ENCODE measurements at places on chromosomes 1 and 21.

- DNase-seq: no peak
These were observed 54.9 kb downstream of the DMRTA2 start for GRCh38 chr1:50368179-50369007.

- no peak for DNase-seq
These were observed 544.0 kb downstream of the LMO4 start for GRCh38 chr1:87872692-87873091.

DNA sequence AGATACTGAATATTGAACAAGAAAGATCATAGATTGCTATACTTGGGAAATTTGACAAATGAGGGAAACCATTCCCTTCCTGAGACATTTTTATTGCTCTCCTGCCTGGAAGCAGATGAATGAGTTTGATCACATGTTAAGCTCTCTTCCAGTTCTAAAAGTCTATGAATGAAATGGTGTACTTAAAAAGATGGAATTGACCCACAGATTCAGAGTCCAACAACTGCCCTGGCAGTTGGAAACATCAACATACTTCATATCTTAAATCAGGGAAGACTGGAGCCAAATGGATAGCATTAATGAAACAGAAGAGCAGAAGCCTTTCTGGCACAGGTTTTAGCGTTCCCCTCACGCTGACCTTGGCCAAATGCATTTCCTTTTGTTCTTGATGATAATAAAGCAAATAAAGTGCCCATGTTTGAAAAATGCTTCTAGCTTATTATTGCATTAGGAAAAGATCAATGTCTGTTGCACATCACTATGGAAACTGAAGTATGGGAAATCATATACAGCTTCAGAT, 142.6 kb downstream of the ESRRG start:
- DNase-seq: no peak

GRCh38 chr1:8047112-8047511, 21.0 kb upstream of the ERRFI1 start:
- DNase-seq: no peak

GRCh38 chr1:60225486-60225885, 151.9 kb upstream of the C1orf87 start:
- no peak for DNase-seq

- DNase-seq: no peak
These were observed 117.9 kb downstream of the PHTF1 start for GRCh38 chr1:113641396-113641795.

- DNase-seq: no peak
These were observed 24.2 kb upstream of the PHTF1 start for GRCh38 chr1:113783254-113784103.

DNA sequence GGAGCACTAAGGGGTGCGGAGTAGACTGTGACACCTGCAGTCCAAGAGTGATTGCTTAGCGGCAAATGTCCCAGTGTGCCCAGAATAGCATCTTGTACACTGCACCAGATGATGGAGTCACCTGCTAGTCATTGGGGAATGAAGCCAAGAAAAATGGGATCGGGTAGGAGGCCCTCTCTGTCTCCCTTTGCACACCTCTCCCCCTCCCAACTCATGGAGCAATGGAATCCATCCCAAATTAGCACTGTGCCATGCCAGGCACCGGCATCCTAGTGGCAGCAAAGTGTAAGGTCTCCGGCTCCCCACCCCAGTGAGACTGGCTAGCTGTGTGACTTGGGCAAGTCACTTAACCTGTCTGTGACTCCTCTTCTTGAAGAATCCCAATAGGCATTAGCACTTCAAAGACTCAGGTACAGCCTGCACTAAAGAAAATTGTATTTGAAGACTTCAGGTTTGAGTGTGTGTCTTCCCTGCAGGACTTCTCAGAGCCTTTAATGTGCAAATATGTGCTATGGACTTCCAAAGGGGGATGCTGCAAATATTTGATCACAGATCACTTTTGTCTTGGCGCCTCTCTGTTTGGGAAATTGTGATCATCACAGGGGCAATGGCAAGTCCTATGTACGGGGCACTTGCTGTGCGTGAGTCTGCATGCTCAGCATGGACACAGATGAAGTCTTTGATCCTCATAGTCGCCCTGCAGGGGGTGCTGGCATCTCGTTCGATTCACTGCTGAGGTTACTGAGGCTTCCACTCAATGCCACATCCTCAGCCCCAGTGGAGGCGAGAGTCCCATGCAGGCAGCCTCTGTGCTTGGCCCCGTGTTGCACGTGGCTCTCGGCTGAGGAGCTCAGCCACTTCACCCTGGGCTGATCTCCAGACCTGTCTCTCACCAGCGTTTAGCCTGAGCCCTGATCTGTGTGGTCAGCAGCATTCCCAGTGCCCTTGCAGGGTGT, 272.9 kb upstream of the C1orf174 start:
- no peak for DNase-seq

GRCh38 chr1:45643978-45644377, 20.1 kb upstream of the CCDC17 start:
- no peak for DNase-seq

GRCh38 chr1:160066829-160067745, 2.9 kb downstream of the KCNJ10 start:
- DNase-seq: no peak

GRCh38 chr1:200250469-200250868, 159.4 kb downstream of the ZNF281 start:
- no peak for DNase-seq

- no peak for DNase-seq
These were observed 47.7 kb upstream of the GPR37L1 start for GRCh38 chr1:202074985-202075384.

- no peak for DNase-seq
These were observed 36.9 kb downstream of the SLC2A1 start for GRCh38 chr1:42921769-42922168.

GRCh38 chr1:9990944-9991343, 6.1 kb upstream of the RBP7 start:
- DNase-seq: no peak

- no peak for DNase-seq
These were observed 204.6 kb downstream of the PTBP2 start for GRCh38 chr1:96926176-96926575.

DNA sequence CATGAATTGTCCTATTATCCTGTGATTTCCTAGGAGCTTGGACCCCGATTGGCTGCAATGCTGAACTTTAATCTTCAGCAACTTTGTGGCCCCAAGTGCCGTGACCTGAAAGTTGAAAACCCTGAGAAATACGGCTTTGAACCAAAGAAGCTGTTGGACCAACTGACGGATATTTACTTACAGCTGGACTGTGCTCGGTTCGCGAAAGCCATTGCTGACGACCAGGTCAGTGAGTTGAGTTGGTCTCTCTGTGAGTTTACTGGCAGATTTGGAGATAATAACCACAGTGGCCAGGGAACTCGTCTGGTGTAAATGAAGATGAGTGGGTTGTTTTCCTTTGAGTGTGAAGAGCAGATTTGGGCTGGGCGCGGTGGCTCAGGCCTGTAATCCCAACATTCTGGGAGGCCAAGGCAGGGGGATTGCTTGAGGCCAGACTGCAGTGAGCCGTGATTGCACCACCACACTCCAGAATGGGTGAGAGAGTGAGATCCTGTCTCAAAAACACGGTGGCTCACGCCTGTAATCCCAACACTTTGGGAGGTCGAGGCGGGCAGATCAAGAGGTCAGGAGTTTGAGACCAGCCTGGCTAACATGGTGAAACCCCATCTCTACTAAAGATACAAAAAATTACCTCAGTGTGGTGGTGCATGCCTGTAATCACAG, 39.1 kb upstream of the KIF1B start:
- DNase-seq: no peak

GRCh38 chr1:20080441-20081352, 10.7 kb downstream of the PLA2G5 start:
- no peak for DNase-seq

- DNase-seq: no peak
These were observed 30.3 kb downstream of the SPATA17 start for GRCh38 chr1:217661407-217661806.

DNA sequence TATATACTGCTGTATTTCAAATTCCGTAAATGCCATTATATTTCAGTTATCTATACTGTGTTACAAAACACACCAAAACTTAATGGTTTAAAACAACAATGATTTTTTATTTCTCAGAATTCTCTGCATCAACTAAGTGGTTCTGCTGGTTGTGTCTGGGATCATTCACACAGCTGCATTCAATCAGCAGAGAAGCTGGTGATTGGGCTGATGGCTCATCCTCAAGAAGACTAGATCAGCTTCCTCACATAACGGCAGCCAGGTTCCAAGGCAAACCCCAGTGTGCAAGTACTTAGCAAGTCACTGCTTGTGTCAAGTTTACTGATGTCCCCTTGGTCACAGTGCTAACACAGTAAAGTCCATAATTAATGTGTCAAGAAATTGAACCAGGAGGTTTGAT, 86.3 kb upstream of the VANGL1 start:
- DNase-seq: no peak

DNA sequence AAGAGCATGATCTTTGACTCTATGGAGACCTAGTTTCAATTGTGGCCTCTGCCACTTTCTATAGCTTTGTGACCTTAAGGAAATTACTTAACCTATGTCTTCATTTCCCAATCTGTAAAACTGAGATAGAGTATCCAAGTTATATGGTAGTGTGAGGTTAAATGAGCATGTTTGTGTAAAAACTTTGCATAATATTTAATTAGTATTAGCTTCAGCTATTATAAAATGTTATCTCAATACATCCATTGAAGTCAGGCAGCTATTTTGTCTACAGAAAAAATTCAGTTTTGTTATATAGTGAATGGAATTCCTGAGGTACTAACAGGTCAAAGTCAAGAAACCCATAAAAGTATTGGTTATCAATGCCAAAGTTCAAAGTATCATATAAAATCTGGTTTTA, 53.6 kb downstream of the GPATCH2 start:
- no peak for DNase-seq

GRCh38 chr1:99598738-99599411, 47.0 kb upstream of the PALMD start:
- no peak for DNase-seq

DNA sequence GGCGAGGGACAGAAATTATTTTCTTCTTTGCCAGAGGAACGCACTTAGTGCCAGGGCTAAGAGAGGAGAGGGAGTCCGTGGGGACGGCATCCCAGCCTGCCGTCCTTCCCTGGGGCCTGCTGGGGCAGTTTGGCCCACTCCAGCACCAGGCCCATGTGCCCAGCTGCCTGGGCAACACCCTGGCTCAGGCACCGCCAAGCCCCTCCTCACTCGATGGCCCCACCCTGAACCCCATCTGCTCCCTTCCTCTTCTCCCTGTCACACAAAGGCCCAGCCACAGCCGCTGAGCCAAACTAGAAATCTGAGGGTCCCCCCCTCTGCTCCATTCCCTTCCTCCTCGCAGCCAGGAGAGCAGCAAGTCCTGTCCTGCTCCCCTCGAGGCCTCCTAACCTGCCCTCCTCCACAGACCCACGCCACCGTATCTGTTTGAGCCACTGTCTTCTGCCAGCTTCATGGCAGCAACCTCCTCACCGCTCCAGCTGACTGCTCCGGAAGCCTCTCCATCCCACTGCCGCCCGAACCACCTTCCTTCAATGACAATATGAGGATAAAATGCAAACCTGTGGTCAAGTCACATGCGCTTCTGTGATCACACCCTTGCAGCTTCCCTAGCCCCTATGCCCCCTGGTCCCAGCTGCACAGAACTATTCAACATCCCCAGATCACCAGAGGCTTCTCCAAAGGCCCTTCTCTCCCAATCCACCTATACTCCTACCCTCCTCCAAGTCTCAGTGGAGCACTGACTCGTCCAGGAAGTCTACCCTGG, 8.4 kb upstream of the TNNI1 start:
- DNase-seq: no peak

DNA sequence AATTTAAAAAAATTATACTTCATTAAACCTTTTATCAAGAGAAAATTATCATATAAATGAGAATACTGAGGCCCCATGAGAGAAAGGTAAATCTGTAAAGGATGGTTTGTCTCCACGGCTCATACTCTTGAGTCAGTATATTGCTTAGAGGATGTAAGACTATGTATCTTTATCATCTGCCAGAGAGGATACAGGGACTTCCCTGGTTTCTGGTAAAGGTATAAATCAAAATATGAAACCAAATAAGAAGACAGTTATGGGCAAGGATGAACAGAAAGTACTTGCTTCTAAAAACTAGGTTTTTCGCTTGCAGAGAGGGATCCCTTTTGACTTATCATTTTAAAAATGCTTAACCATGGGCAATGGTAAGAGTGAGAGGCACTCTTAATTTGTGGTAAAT, 112.4 kb downstream of the POU2F1 start:
- no peak for DNase-seq

- DNase-seq: no peak
These were observed 34.1 kb upstream of the PKN2 start for GRCh38 chr1:88649932-88650331.
